ENCODE measurements at places on chromosomes 12 and 14.

DNA sequence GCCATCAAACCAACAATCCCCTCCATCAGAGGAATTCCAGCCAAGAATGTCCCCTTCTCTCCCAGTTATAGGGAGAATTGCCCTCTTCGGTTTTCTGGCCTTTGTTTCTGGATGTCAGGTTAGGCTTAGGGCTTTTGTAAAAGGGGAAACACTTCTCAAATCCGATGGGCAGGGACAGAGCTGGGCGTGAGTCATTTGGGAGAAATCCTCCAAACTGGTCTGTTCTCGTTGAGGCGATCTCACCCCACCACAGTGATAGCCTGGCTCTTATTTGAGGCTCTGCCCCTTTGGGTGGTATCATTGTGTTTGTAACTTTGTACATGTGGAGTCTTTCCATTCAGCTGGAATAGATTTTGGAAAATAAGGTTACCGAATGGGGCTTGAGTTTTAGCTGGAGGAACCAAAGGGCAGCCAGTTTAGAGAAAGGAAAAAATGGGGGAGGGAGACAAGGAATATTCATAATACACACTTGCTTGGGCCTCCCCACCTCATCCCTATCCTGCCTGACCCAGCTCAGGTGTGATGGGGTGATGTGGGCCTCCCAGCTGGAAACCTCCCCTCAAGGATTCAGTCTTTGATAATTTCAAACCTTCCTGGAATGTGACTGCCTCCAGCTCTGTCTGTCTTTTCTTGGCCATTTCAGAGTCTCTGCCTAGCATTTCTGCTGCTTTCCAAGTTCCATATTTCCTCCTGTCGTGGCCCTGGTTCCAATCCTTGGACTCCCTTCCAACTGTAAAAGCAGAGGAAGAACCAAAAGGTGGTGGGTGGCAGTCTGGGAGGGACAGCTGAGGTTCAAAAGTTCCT is 7.5 kb downstream of the HOXC4 start:
- no peak for DNase-seq

DNA sequence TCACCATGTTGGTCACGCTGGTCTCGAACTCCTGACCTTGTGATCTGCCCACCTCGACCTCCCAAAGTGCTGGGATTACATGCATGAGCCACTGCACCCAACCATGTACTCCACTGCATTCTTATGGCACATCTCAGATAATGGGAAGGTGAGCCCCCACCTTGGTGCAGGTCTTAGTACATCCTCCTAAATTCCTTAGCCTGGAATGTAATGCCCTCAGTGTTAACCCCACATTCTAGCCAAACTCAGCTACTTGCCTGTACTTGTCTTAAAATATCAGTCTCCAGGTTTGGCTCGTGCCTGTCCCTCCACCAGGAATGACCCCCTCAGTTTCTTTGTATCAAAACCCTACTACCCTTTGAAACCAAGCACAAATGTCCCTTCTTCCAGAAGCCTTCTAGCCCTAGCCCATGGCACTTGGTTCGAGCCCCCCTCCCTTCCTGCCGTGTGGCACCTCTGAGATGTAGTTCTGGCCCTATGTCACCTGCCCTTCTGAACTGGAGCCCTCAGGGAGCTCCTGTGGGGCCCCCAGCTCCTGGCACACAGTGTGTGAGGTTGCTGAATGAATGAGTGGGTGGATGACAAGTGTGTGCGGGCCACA is 8.4 kb downstream of the KCNH3 start:
- DNase-seq = no peak

DNA sequence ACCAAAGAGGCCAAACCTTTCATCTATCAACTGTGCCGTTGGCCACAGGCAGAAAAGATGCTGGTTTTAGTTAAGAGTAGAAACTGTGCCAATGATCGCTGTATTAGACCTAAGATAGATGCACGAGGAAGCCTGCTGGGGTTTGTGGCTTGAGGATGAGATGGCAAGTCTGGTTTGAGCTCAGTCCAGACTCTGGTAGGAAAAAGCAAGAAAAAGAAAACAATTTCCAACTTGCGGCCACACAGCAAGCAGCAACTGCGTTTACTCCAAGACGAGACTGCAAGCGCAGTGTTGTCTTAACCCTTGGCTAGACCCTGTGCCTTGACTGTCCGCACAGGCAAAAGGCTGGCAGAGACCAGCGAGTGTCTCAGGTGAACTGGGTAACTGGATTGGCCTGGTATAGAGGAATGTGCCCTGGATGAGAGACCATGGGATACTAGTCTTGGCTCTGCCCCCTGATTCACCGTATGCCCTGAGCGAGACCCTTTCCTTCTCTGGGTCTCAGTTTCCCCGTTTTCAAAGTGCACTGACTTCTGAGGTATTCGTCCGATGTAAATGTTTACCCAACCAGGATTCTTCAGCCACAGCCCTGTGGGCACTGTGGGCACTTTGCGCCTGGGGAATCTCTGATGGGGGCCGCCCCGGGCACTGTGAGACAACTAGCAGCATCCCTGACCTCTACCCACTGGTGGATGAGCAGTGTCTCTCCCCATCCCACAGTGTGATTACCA is 113.4 kb downstream of the DICER1 start:
- DNase-seq = no peak

DNA sequence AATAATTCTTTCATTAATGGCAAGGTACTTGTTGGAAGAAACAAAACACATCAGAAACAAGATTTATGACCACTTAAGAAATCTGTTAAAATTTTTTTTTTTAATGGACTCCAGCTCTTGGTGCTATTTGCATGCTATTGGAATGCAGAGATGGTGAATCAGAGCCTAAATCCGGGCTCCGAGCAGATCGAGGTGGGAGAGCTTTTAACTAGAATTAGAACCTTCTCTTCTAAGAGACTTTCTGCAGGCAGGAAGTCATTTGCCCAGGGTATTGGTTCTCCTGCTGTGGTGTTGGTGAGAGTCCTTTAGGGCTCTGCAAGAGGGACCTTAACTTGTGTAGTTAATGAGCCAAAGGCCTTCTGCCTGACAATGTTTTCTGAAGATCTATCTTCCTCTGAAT is 419.4 kb downstream of the SNAPC1 start:
- no peak for DNase-seq

GRCh38 chr14:75229661-75230139 is 48.9 kb upstream of the FOS start:
- no peak for DNase-seq

DNA sequence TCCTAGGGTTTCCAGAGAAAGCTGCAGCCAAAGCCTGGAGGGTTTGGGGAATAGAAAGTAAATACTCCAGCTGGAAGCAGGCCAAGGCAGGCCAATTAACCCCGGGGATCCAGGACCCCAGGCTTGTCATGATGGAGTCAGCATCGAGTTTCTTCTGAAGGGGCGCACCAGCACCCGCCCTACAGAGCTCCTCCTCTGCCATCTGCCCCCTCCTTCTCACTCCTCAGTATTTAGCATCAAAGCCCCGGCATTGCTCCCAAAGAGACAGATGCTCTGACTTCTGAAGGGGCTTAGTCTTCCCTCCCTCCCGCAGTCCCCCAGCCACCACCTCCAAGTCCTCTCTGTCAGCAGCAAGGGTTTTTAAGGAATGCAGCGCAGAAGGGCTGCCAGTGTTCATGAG is 285.1 kb upstream of the NOS1 start:
- DNase-seq = no peak

DNA sequence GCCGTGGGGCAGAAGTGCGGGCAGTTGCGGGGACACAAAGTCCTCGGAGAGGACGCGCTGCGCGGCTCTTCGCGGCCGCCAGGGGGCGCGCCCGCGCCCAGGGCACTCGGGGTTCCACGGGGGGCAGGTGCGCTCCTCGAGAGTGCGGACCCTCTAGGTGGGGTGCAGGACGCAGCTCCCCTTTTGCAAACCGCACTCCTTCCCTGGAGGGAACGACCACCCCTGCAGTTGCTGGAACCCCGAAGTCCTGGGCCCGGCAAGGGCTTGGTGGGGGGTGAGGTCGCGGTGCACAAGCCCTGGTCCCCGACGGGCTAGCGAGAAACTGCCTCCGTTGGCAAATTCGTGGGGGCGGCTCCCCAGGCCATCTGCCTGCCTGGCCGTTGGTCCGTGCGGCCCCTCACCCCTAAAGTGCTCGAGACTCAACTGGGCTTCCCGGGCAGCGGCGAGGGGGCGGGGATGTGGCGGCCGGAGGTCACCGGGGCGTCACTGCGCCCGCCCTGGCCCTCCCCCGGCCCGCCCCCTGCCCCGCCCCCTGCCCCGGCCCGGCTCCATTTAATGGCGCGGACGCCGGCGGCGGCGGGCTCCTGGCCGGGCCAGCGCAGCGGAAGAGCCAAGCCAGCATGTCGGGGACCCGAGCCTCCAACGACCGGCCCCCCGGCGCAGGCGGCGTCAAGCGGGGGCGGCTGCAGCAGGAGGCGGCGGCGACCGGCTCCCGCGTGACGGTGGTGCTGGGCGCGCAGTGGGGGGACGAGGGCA is at the start of gene ADSS1:
Gene ADSS1, plus strand, starts transcription at position 579 of the 756 bp plus-strand sequence. Its CDS starts 42 bp downstream, at position 621.
- no peak for DNase-seq

GRCh38 chr14:98900798-98901197 is 371.2 kb downstream of the BCL11B start:
- no peak for DNase-seq
